ENCODE measurements at places on chromosomes 12 and 14.
A peak's percentile ranks its signal among the peaks of the same experiment; 100 is the strongest.

DNA sequence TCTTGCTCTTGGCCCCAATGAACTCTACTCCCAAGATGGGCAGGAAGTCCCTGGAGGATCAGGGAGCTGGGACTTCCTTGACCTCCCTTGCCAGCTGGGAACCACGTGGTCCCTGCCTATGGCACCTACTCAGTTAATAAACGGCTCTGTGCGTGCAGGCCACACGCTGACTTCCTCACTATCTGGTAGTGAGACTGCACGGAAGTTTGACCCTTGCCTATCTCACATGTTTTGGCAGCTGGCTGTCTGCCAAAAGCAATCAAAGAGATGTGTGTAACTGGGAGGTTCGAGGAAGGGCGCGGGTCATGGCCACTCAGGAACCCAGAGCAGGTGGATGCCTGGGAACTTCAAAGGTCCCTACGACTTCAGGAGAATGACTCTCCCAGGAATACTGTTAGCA lies 57.9 kb downstream of the RFLNA start:
- no peak for DNase-seq

- no peak for DNase-seq
Measured at GRCh38 chr12:42761086-42761485, 171.5 kb upstream of the PRICKLE1 start.

GRCh38 chr14:34420547-34421150 lies 41.4 kb downstream of the SPTSSA start:
- DNase-seq: no peak

GRCh38 chr12:54926246-54926645 lies 58.3 kb downstream of the TESPA1 start:
- no peak for DNase-seq

DNA sequence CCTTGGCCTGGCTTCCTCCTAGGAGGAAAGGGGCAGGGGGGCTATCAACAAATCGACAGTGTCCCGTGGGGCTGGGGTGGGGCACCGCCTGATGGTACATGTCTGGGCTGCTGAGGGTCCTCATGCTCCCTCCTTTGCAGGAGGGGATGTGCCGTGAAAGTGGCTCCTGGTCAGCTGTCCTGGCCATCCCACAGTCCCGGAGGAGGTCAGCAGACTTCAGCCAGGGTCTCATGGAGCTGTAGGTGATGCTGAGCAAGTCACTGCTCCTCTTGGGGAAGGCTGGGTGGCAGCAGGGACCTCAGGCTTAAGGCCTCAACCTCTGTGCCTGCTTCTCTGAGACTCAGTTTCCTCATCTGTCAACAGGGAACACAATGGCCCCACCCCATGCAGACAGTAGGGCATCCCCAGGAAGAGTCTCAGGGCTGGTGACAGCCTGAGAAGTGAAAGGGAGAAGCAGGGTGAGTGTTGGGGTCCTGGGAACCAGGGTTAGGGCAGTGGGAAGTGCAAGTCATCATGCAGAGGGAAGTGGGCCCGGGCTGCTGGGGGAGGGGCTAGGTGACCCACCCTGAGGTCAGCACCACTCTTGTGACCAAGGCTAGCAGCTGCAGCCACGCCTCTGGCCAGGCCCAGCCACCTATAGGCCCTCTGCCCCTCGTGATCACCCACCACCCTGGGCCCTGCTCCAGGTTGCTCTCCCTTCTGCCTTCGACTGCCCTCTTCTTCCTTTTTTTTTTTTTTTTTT lies 4.4 kb upstream of the TNFAIP2 start:
- no peak for DNase-seq

DNA sequence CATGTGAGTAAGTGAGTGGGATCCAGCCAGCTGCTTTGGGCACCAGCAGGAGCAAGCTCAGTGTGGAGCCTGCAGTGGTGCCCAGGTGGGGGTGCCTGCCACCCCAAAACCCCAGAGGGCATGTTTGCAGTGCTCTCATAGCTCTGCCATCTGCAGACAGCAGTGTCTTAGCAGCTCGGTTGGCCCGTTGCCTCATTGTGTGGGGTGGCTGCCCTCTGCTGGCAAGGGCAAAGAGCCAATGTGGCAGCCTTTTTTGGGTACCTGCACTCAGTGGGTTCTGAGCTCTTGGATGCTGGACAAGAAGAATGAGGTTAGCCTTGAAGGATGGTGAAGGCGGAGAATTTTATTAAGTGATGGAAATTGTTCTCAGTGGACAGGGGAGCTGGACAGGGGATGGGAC lies 52.3 kb downstream of the NEUROD4 start:
- DNase-seq: no peak

DNA sequence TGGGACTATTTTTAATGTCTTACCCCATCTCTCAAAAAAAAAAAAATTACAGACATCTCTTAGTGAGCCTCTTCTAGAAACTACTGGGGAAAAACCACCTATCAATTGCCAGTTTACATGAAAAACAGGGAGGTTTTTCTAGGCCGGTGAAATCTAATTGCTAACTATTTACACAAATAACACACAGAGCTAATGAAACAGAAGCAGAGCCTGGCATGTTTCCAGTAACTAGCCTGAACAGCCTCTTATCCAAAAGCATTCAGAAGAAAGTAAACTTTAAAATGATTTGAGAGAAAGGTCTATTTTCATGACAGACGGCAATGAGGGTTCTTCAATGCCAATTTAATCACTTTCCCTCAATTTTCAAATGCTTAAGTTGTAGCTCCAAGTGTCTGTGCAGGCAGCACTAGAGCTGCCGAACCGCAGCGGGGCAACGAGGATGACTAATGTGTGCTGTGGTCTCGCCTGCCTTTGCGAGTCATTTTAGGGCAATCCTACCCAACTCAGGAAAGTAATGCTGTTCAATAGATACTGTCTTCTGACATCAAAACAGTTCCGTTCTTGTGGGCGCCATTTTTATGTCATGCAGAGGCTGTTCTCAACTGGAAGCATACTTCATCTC lies 84.6 kb downstream of the SETD3 start:
- no peak for DNase-seq

DNA sequence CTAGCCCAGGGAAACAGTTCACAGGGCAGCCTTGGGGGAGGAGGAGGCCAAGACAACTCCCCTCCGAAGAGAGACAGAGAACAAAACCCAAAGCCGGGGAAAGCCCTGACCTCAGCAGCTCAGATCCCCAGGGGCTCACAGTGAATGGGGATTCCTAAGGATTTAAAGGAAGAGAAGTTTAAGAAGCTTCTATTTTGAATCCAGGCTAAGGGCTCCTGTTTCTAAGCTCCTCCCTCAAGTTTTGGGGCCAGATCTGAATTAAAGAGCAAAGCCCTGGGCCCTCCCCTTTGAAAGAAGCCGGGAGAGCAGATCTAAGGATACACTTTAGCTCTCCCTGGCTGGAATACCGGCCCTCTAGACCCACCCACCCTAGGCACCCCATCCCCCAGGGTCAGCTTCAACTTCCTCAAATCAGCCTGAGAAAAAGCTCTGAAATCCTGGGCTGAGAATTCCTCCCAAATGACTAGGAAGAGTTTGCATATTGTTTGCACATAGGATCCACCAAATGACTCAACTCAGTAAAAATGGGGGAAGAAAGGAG lies 3.9 kb downstream of the KDM2B start:
- peak; percentile 94 for DNase-seq

- no peak for DNase-seq
Measured at GRCh38 chr12:67279637-67280036, 10.5 kb downstream of the CAND1 start.

GRCh38 chr14:21068521-21069387 lies 1.4 kb upstream of the ARHGEF40 start:
- DNase-seq: no peak
